ENCODE measurements at places on chromosomes 13 and 19.

- no peak for DNase-seq
Measured at GRCh38 chr13:47433461-47434005, 536.7 kb upstream of the HTR2A start.

DNA sequence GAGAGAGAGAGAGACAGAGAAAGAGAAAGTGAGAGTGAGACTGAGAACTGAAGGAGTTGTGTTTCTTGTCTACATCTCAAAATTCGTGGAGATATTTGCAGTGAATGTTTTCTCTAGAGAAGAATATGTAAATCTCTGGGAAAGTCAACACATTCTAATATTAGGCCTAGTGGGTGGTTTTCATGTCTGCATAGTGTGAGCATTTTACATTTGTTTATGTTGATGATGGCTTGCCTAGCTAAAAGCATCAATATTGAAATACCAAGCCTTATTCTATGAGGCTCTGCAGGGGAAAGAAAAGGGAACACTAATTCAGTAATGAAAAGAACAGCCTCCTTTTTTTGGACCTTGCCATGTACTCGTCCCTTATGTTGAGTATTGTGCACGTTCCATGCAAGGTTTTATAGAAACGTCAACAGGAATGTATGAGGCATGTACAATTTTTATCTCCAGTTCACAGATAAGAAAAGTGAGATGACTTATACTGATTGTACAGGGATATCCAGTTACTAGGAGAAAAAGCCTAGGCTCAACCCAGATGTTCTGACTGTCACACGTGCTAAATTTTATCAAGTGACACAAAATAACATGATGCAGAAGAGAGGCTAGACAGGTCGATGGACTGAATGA, 1288.9 kb upstream of the SLC10A2 start:
- DNase-seq, result no peak

DNA sequence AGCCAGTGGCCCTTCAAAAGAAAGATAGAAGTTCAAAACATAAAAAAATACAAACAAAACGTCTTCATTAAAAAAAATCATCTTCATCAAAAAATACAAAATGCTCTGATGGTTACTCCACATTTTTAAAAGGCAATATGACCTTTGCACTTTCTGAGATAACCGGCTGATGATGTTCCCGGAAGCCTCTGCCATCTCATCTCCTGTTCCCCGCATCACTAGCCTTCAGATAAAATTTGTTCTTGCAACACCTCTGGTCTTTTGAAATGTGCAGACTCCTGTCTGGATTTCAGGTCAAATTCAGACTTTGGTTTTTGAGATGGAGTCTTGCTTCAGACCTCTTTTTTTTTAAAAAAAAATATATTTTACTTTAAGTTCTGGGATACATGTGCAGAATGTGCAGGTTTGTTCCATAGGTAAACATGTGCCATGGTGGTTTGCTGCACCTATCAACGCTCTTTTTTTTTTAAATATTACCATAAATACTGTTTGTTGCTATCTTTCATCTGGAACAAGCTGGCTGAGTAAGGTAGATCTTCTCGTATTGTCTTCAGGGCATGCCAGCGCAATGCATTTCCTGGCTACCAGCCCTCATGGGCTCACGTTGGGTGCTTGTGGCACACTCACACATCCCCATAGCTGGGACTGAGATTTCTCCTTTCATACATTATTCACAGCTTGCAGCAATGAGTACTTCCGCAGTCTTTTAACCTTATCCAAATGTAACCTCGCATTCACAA, 418.9 kb upstream of the ARGLU1 start:
- no peak for DNase-seq

DNA sequence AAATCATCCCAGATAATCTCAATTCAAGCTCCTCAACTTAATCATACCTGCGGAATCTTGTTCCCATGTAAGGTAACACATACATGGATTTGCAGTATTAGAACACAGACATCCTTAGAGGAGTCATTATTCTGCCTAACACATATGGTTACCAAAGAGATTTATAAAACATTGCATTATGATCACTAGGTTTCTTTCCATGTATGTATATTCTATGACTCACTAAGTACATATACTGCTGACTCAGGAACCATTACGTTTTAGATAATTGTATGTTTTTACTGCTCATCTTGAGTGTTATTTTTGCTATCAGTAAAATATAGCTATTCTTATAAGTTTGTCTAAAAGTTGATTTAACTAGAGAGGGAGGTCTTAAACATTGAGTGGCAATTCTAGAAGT, 182.9 kb downstream of the SLITRK6 start:
- DNase-seq, result no peak

- no peak for DNase-seq
Measured at GRCh38 chr13:43544011-43544410, 242.8 kb downstream of the ENOX1 start.

DNA sequence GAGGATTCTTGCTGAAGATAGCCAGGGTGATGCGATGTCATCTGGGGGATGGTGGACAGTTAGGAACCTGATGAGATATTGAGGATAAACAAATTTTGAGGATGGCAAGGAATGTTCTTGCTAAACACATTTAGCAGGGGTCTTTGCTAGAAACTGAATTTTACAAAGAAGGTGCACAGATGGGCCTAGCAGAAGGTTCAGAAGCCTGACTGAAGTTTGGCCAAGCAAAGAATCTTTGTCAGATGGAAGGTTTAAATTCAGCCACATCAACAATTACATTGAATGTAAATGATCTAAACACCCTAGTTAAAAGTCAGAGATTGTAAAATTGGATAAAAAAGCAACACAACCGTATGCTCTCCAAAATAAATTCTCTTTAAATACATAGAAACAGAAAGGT, 68.8 kb downstream of the WASF3 start:
- no peak for DNase-seq

DNA sequence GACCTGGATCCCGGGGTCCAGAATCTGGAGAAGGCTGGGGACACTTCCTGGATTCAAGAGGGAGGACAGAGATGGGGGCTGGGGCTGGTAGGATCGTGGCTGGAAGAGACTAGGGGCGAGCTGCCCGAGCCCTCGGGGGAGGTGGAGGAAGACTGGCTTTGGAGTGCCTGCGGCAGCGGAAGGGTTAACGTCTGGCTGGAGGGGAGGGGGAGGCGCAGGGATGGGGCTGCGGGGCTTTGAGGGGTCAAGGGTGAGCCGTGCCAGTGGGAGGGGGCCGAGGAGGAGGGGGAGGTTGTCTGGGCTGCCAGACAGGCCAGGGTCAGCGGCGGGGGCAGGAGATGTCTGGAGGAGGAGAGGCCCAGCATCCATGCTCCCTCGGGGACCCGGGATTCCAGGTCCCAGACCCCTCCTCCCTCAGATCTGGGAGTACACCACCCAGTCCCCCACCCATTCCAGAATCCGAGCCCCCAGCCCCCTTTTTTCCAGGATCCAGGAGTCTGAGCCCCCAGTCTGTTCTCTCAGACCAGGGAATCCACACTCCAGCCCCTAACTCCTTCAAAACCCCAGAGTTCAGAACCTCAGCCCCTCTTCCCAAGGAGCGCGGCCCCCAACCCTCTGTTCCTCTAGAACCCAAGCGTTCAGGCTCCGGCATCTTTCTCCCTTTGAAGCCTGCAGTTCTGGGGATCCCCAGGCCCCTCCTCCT, 3.2 kb upstream of the SPACA6 start:
- DNase-seq, result no peak

GRCh38 chr13:112124141-112124540, 57.2 kb downstream of the SOX1 start:
- no peak for DNase-seq

- no peak for DNase-seq
Measured at GRCh38 chr19:21115430-21115829, 26.4 kb upstream of the ZNF431 start.

DNA sequence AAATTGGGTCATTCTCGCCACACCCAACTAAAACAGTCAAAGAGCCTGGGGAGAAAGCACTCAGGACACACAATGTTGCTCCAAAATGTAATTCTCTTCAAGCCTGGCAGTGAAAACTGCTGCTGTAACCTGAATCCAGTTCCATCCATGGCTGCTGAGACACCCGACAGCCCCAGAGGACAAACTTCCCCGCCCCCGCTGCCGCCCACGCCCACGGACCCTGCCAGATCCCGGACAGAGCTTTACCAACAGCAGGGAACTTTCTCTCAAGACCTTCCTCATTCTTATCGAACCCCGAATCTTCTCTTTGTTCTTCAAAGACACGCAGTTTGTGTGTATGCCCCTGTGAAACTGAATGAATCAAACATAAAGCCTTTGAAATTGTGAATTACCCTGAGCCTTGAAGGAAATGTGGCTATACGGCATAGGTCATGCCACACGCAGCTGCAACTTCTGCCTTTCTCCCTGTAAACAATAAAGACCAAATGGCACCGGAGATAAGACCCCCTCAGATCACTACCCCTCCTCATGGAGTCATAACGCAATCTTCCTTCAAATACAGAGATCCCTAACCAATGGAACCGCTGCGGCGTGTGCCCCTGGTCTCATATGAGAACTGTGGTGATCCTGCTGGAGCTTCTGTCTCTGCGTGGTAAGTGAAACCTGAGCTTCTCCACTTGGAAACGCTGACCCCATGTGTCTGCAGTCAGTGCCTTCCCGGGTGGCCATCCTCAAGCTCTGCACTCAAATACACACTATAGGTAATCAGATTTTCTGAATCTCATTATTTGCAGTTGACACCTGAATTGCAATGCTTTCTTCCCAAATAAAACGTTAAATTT, 4.8 kb upstream of the LAMP1 start:
- DNase-seq, result peak; percentile 16

GRCh38 chr13:94710881-94711560, 1.3 kb downstream of the SOX21 start:
- DNase-seq, result no peak

- DNase-seq, result no peak
Measured at GRCh38 chr13:30708541-30708940, 26.8 kb upstream of the ALOX5AP start.

- no peak for DNase-seq
Measured at GRCh38 chr19:46205183-46205984, 24.2 kb upstream of the IGFL1 start.

GRCh38 chr19:5951338-5951861, 26.5 kb downstream of the RANBP3 start:
- DNase-seq, result no peak

All from activated CD4-positive, alpha-beta T cell treated with anti-CD3 and anti-CD28 coated beads for 4 hours (primary cell).